Gastroesophageal sphincter (tissue), 4 donors: ENCODE measurements at places on chromosomes 7 and 10. TPM values are rescaled to one million over a fixed set of nuclear protein-coding genes. Genes with fewer than 3 reads are reported as not detected.

DNA sequence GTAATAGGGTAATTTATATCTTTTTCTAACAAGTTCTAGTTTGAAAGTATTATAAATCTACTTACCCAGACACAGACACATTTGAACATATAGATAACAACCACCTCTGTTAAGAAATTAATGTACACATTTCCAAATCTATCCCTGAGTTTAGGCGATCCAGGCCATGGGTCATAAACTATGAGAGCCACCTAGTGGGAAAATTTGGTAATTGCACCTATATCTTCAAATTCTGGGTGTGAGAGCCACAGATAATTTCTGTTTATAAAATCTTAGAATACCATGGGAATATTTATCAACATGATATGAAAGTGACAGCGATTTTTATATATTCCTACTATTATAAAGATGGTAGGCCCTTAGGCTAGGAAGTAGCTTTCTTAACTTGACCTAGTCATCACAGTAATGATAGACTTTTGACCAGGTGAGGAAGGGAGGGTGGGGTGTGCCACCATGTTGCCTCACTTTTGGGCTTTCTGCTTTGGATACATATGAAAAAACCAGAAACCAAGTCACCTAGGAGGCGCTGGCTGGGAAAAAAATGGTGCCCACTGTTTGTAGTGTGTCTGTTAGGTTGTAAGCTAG lies 8.0 kb upstream of the EPHA1 start:
- ATAC-seq = peak; percentile 31

- ATAC-seq = no peak
Measured at GRCh38 chr10:123428391-123428790, 237.8 kb upstream of the GPR26 start.

- ATAC-seq = no peak
Measured at GRCh38 chr7:116305485-116306408, 95.4 kb downstream of the TES start.

DNA sequence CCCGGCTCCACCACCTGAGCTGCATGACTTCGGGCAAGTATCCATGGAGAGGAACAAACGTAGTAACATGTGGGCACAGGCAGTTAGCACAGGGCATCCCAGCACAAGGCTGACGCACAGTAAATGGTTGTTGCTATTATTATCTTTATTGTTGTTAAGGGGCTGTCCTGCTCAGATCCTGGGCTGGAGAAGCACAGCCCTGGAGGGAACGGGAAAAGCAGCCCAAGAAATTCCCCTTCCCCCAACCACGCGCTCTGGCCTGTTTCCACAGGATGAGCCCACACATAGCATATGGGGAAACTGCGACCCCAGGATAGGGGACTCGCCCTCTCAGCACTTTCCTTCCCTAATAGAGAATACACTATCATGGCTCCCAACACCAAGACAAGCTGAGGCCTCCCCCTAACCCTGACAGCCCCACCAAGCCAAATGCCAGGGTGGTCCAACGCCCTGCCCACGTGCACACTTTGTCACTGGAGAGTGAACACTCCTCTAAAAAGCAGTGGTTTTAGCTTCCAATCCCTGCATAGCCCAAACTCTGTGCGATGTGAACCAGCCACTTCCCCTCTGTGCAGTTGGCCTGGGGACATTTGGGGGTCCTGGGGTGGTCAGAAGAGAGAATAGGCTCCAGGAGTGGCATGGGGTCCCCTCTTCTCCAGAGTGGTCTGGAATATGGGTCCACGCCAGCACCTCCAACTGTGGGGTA lies 11.0 kb downstream of the PSD start:
- ATAC-seq = peak; percentile 28

DNA sequence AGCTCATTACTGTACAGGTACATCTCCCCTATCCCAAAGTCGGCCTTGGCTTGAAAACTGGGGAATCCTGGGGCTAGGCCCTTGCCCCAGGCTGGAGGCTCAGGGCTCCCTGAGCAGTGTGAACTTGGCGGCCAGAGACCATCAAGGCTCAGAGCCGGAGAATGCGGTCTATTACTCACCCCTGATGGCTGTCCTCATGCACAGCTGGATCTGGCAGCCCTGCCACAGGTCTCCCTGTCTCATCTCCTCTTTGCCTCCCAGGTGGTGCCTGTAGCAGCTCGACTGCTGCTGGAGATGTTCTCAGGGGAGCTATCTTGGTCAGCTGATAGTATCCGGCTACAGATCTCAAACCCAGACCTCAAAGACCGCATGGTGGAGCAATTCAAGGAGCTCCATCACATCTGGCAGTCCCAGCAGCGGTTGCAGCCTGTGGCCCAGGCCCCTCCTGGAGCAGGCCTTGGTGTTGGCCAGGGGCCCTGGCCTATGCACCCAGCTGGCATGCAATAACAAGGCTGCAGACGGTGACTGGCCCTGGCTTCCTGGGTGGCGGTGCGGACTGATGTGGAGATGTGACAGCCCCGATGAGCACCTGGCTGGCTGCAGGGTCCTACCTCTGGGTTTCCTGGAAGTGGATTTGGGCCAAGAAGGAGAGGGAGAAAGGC lies 10.7 kb downstream of the IRF5 start:
- no peak for ATAC-seq

GRCh38 chr7:2939193-2939885 lies 95.2 kb upstream of the GNA12 start:
- no peak for ATAC-seq

DNA sequence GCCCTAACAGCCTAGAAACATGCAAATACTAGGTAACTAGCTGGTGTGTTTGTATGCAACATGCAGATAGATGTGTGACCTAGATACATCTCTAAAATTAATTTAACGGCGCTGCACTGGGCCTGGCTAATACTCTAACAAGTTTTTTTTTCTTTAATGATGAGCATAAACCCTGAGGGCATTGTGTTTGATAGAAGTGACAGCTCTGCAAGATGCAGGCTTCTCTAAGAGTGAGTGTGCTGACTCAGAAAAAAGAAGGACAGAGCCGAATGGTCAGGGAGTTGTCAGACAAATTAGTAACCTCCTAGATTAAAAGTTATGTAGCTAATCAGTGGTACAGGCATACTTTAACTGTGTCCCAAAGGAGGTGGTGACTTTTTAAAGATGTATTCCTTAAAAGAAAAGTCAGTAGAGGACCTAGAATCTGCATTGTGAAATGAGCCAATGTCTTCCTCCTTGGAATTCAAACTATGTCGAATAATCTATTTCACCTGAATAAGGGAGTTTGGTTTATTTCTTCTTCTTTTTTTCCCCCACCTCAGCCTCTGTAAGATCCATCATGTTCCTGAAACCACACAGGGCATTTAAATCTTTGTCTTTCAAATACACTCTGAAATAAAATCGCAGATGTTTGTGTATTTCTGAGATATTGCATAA lies 315.1 kb downstream of the GFRA1 start:
- ATAC-seq = no peak

DNA sequence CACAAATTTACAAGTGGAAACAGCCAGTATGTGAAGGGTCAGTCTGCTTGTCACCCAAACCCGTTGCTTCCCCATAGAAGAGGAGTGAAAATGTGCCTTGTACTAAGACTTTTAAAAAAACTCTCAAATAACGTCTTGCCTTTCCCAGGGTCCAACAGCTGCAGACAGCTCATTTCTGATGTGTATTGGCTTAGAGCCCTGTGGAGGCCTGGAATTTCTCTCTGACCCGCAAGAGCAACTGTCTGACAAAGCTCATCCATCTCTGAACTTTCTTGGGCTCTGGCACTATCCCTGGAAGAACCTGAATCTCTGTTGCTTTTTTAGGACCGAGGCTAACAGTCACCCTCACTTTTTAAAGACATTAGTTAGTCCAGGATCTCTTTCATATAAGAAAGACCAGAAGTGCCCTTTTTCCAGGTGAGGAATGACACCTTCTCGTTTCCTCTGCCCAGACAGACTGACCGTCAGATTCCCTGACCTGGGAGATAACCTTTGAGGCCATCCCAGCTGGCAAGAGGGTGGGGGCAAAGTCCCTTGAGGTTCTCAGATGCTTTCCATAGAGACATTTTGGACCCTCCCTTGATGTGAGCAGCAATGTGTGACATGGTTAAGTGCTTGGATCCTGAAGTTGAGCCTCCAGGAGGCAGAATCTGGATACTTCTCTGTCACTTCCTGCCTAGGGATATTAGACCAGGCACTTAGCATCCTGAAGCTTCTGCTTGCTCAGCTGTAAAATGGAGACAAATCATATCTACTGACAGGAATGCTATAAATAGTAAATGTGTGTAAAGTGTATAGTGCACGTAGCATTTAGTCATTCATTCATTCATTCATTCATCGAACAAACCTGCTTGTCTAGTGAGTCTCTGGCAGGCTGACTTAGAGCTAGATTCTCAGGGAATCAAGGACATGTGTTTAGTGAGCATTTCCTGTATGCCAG lies 4.5 kb upstream of the NODAL start:
- peak; percentile 62 for ATAC-seq

DNA sequence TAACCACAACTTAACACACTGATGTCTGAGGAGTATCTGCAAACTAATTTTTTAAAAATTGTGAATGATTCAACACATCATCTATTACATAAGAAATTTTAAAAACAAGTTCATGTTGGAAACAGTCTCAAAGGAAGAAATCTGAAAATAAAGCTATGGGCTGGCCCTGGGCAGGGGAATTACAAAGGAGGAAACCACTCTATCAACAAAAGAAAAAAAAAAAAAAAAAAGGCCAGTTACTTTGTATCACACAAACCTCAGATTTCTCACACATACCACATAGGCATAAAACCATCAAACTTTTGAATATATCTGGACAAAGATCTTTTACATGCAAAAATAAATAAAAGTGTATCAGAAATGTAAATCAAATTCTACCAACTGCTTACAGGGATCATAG lies 20.8 kb downstream of the TIAL1 start:
- no peak for ATAC-seq

GRCh38 chr10:73772281-73773151 lies 9.3 kb upstream of the CHCHD1 start:
- peak; percentile 89 for ATAC-seq

- no peak for ATAC-seq
Measured at GRCh38 chr7:131626643-131627042, 70.2 kb upstream of the PODXL start.

DNA sequence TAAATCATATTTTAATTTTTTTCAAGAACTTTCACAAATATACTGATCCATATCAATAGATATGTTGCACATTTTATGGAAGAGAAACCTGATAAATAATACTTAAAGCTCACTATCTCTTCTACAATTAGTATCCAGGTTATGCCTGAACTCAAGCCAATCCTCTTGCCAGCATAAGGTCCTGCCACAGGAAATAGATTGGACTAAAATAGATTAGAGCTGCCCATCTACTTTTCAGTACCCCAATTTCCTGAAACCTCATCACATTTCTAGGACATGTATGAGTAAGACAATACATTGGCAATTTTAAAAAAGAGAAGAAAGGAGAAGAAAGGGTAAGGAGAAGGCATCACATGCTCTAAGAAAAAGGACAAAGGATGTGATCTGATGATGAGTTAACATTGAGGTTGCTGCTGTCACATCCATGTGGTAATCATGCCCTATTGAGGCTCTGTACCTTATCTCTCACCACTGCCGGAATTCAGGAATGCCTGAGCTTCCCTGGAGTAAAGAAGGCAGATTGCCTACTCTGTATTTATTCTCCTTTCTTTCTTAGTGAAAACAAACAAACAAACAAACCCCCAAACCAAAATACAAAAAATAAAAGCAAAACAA lies 199.7 kb downstream of the ANK3 start:
- no peak for ATAC-seq

DNA sequence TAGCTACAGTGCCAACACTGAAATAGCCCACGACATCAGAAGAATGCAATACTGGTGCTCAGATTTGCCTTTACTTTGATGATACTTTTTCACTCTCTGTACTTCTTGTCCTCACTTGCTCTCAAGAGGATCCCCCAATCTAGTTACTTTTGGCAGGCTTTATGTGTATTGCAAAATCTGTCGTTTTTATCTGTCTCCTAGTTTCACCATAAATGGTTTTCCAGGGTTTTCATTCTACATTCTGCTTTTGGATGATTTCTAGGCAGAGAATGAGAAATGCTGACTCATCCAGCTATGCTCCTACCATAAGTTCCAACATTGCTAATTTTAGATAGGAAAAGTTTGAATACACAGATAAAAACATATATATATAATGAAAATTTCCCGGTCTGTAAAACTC lies 659.5 kb upstream of the NRG3 start:
- no peak for ATAC-seq

DNA sequence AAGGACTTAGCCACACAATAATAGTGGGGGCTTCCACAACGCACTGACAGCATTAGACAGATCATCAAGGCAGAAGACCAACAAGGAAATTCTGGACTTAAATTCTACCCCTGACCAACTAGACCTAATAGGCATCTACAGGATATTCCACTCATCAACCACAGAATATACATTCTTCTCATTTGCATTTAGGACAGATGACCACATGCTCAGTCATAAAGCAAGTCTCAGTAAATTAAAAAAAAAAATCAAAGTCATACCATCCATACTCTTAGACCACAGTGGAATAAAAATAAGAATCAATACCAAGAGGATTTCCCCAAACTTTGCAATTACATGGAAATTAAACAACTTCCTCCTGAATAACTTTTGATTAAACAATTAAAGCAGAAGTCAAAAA lies 155.9 kb downstream of the CDK14 start:
- no peak for ATAC-seq

DNA sequence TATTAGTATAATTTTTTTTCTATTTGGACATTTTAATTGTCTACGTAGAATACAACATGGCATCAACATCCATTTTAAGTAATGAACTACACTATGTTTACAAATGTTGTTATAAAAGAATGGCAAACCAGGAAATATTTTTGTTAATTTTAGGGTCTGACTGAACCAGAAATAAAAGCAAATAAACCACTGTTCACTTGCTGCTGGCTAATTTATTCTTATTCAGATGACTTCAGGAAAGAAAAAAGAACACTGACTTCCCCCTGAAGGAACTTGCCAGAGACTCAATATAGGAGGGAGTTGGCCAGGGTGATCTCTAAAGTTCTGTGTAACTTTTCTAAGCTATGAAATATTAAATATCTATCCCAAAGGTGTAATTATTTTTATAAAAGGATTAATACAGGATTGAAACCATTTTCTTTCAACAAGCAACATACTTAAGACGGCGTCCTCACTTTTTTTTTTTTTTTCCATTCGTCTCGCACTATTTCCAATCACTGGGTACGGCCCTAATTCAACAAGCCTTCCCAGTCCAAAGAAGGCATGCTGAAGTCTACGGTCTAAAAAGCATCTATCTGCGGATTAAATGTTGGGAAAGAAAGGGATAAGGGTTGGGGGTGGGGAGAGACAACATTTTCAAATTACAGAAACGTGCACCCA lies 1.2 kb downstream of the USP6NL start:
- ATAC-seq = no peak

DNA sequence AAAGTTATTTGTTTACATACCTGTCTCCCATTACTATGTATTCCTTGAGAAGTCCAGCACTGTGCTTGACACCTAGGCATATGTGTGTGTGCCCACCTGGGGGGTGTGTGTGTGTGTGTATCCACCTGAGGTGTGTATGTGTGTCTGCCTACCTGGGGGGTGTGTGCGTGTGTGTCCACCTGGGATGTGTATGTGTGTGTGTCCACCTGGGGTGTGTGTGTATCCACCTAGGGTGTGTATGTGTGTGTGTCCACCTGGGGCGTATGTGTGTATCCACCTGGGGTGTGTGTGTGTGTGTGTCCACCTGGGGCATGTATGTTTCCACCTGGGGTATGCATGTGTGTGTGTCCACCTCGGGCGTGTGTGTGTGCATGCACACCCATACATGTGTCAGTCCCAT lies 603.5 kb downstream of the PHTF2 start:
- ATAC-seq = no peak

The MAPK8 gene
- total RNA-seq = 63.7 TPM

The EBLN1 gene
- total RNA-seq = not detected

The VENTX gene
- total RNA-seq = 2.0 TPM

The RNF133 gene
- 0.85 TPM for total RNA-seq

The PDE6C gene
- total RNA-seq = not detected

The AGAP4 gene
- total RNA-seq = 11.4 TPM

The MYH16 gene
- total RNA-seq = not detected

The SEC23IP gene
- total RNA-seq = 33.7 TPM

The SPDYE2B gene
- total RNA-seq = not detected
